ENCODE measurements at places on chromosomes 6 and 20. TPM values are rescaled to one million over a fixed set of nuclear protein-coding genes. Genes with fewer than 3 reads are reported as not detected.
A peak's percentile ranks its signal among the peaks of the same experiment; 100 is the strongest.

GRCh38 chr6:64014595-64014994 is 379.0 kb downstream of the PHF3 start:
- DNase-seq = no peak

OR2B2 gene
- not detected for total RNA-seq

RBCK1 gene
- 85.1 TPM for total RNA-seq

DNA sequence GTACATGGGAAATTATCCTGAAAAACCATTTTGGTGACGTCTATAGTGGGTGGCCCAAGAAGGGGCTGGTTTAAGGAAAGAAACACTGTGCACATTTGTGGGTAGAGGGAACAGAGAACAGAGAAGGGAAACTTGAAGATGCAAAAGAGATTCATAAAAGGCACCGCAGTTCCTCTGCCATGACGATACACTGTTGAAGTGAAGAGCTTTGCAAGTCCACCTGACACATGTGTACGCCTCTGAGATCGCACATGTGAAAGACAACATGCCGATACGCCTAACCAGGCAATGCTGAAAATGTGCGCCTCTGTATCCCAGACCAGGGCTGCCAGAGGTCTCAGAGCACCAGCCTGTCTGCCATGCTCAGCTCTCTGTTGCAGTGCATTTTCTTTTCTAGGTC is 180.9 kb downstream of the KIF16B start:
- DNase-seq = no peak

- DNase-seq = no peak
These were observed 99.3 kb upstream of the PROKR2 start for GRCh38 chr20:5416086-5416485.

GRCh38 chr20:5785146-5785545 is 34.9 kb downstream of the SHLD1 start:
- no peak for DNase-seq

DNA sequence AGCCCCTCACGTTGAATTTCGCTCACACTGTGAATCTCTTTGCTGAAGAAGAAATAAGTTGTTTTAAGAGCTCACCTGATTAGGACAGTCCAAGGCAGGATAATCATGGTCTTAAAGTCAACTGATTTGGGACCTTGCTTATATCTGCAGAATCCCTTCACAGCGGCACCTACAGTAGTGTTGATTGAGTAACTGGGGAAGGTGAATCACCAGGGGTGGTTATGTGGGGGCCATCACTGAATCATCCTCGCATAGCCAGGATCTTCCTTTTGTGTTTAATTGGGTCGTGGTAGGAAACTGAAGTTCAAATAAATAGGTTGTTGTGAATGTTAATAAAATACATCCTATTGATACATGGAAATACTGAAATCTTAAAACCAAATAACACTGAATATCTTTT is 20.2 kb upstream of the MICA start:
- DNase-seq = no peak

DNA sequence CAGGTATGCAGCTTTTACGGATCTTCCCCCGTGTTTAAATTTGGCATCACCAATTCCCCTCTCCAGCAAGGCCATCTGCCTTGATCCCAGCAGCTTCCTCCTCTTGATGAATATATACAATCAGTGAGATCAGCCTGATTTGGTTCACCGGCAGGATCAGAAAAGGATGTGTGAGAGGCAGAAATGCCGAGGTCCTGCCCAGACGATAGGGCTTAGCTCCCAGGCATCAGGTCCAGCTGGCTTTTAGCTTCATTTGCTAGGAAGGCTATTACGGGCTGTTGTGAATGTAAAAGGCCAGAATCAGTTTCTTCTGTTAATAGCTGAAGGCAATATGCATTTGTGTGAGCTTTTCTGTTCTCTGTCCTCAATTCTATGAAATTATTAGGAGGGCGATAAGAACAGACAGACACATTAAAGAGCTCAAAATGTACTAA is 372.8 kb downstream of the BTBD9 start:
- DNase-seq = no peak

DNA sequence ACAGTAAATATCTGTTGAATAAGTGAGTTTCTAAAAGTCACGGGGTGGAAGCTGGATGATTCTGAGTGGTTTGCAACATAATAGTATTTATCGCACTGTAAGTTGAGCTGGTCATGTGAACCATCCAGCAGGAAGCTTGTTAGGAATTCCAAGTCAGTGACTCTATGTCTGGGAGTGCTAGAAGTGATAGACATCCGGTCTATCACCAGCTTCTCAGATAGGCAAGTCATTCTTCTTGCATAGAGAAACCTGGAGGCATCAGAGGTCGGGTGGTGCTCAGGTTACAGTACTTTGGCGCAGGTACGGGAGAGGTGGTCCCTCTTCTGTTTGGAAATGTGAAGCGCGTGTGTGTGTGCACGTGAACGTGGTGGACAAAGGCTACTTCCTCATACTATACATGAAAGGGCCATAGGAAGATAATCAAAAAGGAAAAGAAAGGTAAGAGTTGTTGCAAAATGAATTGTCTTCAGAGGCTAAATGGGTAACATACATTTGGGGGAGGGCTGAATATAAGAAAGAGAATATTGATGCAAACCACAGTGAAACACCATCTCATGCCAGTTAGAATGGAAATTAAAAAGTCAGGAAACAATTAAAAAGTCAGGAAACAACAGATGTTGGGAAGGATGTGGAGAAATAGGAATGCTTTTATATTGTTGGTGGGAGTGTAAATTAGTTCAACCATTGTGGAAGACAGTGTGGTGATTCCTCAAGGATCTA is 299.3 kb upstream of the ZFP64 start:
- peak; percentile 70 for DNase-seq

FAM217A gene
- not detected for total RNA-seq

Measured in myocyte (in vitro differentiated cells).